SW 1271 (cell line): ENCODE measurements at places on chromosomes 4 and X.

- DNase-seq, result no peak
Measured at GRCh38 chrX:1591863-1592469, 562 bp downstream of the AKAP17A start.

- no peak for DNase-seq
Measured at GRCh38 chrX:39654183-39654925, 443.4 kb downstream of the BCOR start.

DNA sequence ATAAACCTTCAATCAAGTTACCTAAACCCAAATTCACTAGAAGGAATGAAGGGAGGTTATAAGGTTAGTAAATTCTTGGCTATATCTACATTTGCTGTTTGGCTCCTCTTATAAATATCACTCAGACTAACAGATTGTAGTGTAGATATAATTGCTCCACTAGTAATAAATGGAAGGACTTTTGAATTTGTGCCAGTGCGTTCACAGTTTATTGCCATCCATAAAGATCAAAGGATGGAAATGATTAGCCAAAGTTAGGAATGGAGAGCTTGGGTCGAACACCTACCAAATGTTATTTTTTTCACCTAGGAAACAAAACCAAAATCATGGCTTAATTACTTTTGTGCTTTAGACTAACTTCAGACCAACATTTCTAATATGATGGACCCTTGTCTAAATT is 9.2 kb downstream of the DTHD1 start:
- no peak for DNase-seq

DNA sequence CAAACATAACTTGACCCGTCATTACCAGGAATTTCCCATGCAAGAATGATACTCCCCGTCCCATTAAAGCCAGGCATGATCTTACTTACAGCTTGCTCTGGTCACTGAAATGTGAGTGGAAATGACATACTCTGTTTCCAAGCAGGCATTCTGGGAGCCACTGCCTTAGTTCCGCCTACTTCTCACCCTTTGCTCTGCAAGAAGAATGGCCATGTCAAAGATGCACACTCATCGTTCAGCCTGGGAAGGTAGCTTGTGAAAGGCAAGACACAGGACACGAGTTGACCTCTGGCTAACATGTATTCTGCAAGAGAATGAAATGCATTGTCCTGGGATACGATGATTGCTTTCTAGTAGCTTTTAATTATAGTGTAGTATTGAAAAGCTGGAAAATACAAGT is 1144.4 kb downstream of the NLGN4X start:
- no peak for DNase-seq

DNA sequence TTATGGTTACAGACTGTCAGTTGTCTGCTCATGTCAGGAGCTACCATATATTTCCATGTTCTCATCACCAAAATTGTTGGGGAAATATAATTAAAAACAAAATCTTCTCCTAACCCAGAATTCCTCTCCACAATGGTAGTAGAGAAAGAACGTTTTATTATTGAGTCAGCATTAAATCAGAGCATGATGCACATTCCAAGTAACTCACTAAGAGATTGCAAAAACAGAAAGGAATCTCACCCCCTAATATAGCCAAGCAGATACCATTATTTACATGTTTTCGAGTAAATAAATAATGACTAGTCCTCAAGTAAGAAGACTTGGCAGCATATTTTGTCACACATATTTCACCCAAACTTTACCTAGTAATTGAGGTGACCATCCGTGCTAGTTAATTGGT is 36.2 kb upstream of the ARHGEF6 start:
- no peak for DNase-seq

DNA sequence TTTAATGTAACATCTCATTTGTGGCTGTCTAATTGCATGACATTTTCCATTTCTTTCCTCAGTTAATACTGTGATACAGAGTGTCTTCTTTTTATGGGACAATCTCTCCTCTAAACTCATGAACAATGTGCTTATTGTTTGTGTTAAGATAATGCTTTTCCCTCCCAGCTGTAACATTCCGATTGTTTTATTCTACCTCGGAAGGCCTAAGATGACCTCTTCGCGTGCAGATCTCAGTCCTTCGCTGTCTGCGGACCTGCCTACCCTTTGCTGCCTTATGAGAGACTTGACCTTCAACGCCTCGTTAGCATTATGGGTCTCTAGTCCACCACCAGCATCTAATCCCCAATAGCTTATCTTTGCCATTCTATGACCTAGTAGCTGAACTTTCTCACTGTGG is 29.8 kb upstream of the ZFP42 start:
- no peak for DNase-seq

- DNase-seq, result no peak
Measured at GRCh38 chr4:8516996-8517550, 63.1 kb upstream of the GPR78 start.
